Sciatic nerve (tissue), 2 donors: ENCODE measurements at places on chromosomes 2 and 18.
A peak's percentile ranks its signal among the peaks of the same experiment; 100 is the strongest.

- no peak for DNase-seq
These were observed 497.2 kb downstream of the THSD7B start for GRCh38 chr2:137262594-137262993.

- no peak for DNase-seq
These were observed 2.2 kb downstream of the DSG2 start for GRCh38 chr18:31500051-31500688.

DNA sequence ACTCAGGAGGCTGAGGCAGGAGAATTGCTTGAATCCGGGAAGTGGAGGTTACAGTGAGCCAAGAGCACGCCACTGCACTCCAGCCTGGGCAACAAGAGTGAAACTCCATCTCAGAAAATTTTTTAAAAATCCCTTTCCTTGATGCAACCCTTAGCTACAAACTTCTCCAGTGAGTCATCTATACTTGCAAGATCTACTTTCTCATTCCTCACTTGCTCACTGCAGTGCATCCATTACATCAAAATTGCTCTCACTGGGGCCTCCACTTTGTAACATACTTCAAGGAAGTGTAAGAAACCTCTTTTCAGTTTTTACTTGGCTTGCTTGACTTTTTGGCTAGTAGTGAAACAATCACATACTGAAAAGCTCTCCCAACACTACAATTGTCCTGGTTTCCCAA, 65.3 kb downstream of the REEP1 start:
- no peak for DNase-seq

GRCh38 chr2:236536727-236537398, 32.8 kb upstream of the ACKR3 start:
- DNase-seq = no peak

- no peak for DNase-seq
These were observed 134.1 kb upstream of the DLGAP1 start for GRCh38 chr18:4589056-4589800.

DNA sequence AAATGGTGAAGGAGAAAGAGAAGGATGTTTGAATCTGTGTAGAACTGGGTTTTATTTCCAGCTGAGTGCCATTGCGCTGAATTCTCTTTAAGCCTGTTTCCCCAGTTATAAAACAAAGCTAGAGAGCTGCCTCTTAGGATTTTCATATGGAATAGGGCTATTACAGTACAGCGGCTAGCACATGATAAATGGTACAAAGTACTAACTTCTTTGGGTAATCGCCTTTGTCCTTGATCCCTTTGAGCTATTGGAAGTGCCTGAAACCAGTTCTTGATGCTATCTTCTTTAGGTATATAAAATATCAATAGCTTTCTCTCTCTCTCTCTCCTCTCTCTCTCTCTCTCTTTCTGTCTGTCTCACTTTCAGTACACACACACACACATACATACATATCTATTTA, 71.3 kb downstream of the SOX11 start:
- DNase-seq = no peak

- DNase-seq = no peak
These were observed 137.9 kb upstream of the PARD3B start for GRCh38 chr2:204407204-204408014.

GRCh38 chr2:203532957-203533658, 2.0 kb downstream of the RAPH1 start:
- no peak for DNase-seq

DNA sequence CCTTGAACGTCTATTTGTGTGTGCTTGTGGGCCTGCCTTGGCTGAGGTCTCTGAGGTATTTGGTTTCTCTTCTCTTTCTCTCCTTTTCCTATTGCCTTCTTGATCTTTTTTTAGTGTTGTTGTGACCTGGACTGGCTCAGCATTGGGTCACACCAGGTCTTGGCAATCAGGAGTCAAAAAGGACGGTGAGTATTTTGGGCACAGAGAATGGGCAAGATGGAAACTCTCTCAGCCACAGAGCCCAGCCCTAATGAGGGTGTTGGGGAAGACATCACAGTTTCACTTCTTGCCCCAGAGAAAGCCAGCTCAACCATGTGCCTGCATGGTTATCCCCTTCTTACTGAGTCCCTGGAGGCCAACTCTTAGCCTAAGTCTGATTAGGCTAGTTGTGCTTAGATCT, 13.7 kb upstream of the INO80C start:
- DNase-seq = no peak

- no peak for DNase-seq
These were observed 359.2 kb downstream of the LRATD1 start for GRCh38 chr2:14991723-14992122.

GRCh38 chr2:20355131-20355530, 4.5 kb upstream of the PUM2 start:
- no peak for DNase-seq

DNA sequence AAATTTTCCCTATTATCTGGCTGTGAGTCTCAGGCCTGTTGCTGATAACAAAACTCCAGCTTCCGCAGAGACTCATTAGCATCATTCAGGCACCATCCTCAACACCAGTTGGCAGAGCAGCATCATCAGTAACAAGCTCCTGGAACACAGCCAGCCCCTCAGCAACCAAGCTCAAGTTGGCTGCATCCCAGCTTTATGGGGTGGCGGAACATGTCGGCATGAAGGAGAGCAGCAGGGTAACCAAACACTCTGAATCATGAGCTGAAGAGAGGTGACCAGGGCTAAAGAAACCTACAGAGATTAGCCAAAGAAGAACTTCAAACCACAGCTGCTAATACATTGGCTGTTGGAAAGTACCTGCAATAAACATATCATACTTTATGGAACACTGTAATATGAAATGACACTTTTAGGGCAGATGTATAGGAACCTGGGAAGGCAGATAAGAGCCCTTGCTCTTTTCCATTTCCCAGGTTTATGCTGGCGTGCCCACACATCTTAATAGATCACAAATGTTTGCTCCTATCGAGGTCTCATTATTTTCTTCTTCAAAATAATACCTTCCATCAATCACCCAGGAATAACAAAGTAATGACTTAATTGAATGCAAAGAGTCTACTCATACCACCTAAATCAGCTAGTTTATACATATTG, 63.8 kb downstream of the PDE11A start:
- DNase-seq = no peak

- DNase-seq = peak; percentile 75
These were observed 272.4 kb downstream of the AGAP1 start for GRCh38 chr2:235766278-235766677.

- DNase-seq = no peak
These were observed 424.9 kb downstream of the PID1 start for GRCh38 chr2:228846161-228846560.

DNA sequence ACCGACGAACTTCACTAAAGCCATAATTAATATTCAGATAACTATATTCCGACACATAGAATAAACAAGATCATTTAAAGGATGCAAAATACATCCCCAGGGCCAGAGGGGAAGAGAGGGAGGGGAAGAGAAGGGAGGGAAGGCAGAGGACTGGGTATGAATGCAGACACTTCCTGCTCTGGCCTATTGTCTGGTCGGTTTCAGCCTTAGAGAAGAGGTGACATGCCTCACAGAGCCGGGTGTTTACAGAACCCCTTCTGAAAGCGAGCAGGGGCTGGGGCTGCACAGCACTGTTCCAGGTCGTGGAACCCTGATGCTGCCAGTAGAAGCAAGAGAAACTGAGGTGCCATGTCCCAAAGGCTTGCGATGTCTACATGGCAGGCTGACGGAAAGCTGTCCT, 31.0 kb downstream of the CELF4 start:
- no peak for DNase-seq

DNA sequence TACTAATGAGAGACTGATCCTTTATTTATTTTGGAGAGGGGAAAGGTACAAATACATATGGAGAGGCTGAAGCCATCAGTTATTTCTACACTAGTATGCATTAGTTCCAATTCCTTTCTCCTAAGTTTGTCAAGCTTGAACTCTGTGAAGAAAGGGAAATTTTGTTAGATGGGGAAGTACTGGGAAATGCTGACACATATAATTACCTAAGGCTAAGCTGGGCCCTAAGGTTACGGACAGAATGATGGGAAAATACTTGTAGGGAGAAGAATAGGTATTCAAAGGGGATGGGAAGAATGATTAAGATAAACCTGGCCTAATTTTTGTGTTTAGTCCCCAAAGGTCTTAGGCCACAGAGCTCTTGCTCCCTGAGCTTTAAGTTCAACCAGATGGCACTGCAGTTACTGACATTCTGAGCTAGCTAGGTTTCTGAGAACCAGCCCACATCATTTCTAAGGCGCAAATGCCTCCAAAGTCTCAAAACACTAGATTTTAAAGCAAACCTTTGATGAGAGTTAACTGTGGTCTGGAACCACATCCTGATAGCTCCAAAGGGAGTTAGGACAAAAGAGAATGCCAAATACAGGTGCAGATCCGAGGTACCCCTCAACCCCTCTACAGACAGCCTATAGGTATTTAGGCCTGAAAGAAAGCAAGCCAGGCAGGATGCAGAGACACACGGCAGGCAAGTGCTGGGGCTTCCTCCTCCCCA, 2.7 kb downstream of the TMEM163 start:
- no peak for DNase-seq

DNA sequence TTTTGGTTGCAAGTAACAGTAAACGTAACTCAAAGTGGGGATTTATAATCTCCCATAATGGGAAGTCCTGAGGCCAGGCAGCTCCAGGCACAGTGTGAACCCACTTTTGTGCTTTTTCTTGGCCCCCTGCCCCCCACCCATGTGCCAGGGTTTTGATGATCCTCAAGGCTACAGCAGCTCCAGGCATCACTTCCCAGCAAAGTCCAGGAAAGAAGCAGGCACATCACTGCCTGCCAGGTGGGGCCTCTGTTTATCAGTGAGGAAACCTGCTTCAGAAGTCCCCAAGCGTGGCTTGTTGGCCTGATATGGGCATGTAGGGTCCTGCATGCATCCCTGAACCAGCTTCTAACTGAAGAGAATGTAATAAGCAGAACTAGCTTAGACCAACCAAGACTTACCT, 299.2 kb upstream of the SKOR2 start:
- DNase-seq = no peak

DNA sequence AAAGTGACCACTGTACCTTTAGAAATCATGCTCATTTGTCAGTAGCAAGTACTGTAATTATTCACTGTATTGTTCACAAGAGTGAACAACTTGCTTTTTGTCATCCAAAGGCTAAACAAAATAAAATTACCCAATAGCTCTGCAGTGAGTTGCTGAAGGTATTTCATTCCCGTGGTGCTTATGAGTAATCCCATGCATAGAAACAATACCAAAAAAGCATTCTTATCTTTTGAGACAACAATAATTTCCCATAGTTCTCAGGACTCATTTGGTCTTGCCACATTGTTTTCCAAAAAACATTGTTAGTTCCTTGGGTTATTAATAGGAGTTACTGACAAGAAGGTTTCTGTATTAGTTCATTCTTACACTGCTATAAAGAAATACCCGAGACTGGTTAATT, 503.2 kb upstream of the FAM98A start:
- no peak for DNase-seq

GRCh38 chr2:239660390-239661230, 259.8 kb upstream of the HDAC4 start:
- no peak for DNase-seq

GRCh38 chr2:79855264-79856006, 342.6 kb downstream of the CTNNA2 start:
- DNase-seq = no peak

- DNase-seq = no peak
These were observed 32.5 kb upstream of the SGPP2 start for GRCh38 chr2:222391743-222392285.

DNA sequence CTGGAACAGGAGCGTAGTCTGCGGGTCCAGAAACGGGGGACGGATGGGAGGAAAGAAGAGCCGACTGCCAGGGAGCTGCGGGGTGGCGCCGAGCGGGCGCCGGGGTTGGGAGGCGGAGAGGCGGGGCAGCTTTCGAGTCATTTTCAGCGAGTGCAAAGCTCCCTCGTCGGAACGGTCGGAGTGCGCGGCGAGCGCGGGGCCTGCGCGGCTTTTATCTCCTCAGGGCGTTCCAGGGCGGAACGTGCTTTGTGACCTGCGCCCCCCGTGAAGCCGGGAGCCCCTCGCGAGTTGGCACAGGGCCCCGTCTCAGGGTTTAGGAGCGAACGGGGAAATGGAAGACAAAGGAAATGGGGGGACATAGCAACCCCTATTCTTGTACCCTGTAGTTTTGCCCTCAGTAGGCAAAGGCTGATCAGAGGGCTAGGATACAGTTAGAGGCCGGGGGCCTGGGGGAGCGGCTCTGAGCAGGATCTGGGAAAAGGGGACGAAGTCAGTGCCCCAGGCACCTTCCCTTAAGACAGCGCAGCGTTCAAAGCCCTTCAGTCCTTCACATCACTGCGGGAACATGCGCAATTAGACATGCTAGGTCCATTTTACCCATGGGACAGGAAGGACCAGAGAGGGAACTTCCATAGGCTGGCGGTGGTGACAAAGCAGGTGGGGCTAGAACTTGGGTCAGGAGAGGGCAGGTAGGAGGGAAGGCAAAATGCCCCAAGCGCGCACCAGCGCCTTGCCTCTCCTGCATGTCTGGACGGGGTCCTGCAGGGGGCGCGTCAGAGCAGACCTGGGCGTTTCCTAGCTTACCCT, 60.1 kb upstream of the IL1RL1 start:
- peak; percentile 80 for DNase-seq

DNA sequence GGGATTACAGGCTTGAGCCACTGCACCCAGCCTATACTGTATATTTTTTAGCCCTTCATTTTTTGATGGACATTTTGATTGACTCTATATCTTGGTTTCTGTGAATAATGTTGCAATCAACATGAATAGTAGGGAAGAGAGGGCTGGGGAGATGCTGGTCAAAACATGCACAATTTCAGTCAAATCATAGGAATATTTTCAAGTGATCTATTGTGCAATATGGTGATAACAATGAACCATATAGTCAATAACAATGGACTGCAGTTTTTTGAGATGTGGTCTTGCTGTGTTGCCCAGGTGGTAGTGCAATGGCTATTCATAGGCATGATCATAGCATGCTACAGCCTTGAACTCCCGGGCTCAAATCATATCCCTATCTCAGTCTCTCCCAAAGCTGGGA, 264.7 kb upstream of the TMEFF2 start:
- no peak for DNase-seq

GRCh38 chr2:898319-898718, 52.3 kb upstream of the SNTG2 start:
- DNase-seq = no peak

GRCh38 chr2:72112981-72113846, 34.4 kb downstream of the CYP26B1 start:
- no peak for DNase-seq

DNA sequence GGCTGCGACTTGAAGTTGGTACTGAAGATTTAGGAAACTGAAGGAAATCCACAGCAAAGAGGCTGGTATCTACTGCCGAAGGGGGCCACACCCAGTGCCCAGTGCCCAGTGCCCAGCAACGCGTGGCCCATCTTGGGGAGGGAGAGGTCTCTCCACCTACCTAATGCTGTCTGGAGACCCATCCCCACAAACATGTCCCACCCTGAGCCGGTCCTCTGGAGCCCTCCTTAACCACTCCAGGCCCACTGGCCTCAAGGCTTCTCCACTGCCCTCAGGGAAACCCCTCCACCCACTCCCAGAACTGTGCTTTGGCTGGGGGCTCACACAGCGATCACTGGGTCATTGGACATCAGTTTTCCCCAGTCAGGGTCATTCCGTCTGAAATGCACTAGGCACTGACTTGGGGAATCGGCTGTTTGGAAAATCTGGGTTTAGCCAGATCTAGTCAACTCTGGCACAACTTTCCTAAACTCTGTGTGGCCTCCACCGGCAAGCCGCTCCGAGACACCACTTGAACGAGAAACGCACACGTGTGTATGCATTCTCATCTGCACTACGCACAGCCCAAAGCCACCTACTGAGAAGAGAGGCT, 20.1 kb downstream of the GPR55 start:
- DNase-seq = peak; percentile 21
